ENCODE measurements at places on chromosomes 1 and 21.

GRCh38 chr1:110783292-110783918, 89.5 kb upstream of the CD53 start:
- peak; percentile 82 for DNase-seq

DNA sequence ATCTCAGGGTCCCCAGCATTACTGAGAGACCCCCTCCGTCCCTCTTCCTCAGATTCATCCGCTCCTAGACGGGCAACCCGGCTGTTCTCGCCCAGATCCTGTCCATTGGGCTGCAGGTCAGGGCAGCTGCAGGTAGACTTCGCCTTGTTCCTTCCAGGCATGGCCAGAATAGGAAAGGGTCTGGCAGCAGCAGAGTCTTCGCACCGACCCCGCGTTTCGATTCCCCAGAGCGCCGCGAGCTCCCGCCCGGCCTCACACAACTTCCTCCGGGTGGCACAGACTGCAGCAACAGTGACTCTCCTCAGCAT, 265 bp downstream of the NRDC start:
- no peak for DNase-seq

DNA sequence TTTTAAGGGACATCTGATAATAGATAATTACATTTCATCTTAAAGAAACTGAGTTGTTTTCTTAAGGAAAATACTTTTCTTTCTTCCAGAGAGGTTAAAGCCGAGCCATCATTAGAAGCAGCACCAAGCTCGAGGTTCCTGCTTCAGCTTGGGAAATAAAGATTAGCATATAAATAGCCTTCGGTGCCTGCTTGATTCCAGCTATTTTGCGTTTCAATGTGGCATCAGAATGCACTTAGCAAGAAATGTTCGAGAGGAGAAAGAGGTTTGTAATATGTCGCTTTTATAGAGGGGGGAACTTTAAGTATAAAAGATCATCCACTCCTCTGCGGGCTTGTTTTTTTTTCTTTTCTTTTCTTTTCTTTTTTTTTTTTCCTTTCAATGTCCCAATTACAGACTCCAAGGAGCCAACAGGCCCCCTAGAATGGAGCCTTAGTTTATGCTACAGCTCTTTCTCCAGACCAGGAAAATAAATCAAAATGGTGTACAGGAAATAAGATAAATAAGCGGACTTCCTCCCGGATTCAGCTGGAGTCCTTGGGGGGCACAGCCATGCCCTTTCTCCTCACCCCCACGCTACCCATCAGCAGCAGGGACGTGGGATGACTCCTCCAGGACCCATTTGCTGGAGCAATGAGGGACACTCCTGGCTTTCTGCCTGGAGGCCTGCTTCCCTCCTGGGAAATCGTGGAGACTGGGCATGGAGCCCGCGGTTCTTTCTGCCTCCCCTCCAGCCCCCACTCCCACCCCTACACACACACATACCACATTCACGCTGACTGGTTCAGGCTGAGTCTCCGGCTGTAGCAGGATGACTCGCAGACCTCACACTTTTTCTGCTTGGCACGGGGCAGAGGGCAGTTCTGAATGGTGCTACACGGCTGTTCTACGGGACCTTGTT, 131.6 kb downstream of the RRAGC start:
- DNase-seq: no peak

- peak; percentile 82 for DNase-seq
These were observed 166.5 kb downstream of the TPR start for GRCh38 chr1:186208405-186209129.

- DNase-seq: no peak
These were observed 44.8 kb upstream of the SGIP1 start for GRCh38 chr1:66489151-66489550.

DNA sequence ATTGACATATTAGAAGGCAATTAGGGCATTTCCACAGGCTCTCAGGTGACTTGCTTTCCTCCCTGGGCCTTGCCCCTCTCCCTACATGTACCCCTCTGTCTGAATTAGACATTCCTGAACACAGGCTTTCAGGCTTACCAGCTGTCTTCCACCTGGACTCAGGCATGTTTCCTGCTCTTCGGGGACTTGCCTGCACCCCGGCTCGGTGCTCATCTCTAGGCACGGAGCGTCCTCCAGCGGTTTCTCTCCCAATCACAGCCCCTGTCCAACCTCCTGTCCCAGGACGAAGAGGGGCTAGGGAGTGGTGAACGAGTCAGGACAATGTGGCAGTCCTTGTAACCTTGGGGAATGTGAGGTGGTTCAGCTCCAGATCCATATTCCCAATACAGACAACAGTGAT, 4.2 kb downstream of the PROK1 start:
- no peak for DNase-seq

DNA sequence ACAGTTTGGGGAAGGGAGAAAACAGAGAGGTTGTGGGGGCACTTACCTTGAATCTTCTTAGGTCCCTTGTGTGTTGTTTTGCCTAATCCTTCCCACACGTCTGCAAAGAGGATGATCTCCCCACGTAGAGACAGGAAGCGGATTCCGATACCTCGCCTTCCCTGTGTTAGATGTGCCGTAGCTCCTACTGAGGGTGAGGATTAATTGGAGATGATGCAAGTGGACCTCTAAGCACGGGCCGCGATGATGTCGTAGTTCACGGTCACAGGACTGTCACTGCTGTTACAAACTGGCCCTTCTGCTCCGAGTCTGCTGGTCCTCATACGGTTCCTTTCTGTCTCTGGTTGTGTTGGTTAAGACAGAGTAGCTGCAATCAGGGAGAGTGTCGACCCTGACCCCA, 27.7 kb downstream of the GALNT2 start:
- peak; percentile 92 for DNase-seq

DNA sequence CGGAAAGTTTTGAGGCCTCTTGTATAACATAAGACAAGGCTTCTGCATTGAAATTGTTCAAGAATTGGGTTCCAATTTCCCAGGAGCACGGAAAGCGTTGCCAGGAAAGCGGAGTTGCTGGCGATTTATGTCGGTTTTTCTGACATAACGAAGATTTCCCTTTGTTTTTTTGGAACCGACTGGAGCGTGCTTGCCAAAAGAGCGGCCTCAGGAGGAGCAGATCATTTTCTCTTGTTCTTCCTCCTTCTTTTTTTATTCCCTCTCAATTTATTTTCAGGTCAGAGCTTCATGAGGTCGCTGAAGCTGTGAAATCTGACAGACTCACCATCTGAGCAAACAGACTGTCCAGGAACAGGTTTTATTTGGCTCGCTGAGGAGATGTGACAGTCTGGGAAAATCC, 275.5 kb downstream of the CAMTA1 start:
- no peak for DNase-seq

- DNase-seq: no peak
These were observed 2.9 kb upstream of the KIF17 start for GRCh38 chr1:20720631-20721091.

GRCh38 chr1:1169429-1170214, 4.1 kb upstream of the TTLL10 start:
- DNase-seq: no peak

DNA sequence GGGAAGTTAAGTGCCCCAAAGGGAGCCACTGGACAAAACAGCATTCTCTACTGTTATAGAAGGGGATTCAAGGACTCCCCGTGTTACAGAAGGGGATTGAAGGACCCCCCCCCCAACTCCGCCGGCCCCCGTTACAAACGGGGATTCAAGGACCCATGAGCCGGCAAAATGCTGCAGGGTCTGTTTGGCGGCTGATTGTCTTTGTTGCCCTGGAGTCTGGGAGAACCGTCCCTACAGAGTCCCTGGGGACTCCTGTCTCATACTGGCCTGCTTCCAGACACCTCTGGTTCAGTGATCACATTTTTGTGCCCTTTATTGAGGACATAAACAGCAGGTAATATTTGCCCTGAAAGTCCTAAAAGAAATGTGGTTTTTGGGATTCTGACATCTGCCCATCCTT, 96.4 kb downstream of the SYF2 start:
- peak; percentile 18 for DNase-seq

GRCh38 chr1:156165083-156165482, 11.7 kb downstream of the SEMA4A start:
- no peak for DNase-seq

DNA sequence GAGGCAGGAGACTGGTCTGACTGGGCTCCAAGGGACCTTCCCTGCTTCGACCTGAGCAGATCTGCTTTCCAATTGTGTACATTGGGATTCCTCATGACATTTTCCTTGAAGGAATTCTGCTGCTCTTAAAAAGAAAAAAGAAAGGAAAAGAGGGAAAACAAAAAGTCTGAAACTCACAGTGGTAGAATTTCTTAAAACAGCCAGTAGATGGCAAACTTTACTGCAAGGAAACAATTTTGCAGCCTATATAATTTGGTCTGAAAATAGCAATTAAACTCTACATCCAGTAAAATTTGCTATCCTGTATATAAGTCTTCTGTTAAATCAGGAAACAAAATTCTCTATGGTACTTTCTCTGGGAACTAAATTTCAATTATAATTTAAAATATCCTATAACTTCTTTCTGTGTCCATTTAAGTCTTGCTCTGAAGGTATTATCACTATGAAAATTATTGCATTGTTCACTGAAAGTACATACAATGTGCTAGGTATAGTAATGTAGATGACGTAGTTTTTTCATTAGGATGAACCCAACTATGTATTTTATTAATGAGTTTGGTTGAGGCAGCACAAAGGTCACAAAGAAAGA, 59.8 kb downstream of the CRB1 start:
- peak; percentile 12 for DNase-seq

DNA sequence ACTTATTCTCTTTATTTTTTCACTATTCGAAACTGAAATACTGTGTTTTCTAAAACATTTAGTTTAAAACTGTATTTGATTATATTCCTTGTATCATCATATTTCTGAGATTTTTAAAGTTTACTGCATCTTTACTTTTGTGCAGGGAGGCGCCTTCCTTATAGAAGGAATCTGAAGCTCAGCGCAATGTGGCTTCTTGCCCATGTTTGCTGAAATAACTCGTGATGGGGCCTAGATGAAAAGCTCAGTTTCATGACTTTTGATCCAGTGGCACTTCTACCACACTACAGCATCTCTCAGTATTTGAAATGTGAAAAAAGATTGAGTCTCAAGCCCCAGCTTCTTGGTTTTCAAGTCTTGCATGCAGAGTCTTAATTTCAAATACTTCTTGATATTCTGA, 28.4 kb downstream of the CACHD1 start:
- DNase-seq: no peak

DNA sequence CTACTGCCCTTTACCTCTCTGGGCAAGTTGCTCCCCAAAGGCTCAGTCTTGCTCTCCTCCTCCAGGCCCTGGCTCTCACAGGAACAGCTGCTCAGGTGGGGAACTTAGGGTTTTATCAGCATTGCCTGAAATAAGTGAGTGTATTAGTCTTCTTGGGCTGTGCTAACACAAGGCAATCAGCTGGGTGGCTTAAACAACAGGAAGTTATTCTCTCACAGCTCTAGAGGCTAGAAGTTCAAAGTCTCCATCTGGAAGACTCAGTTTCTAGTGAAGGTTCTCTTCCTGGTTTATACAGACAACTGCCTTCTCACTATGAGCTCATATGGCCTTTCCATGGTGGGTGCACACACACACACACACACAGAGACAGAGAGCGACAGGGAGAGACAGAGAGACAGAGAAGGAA, 2.8 kb upstream of the CD1C start:
- DNase-seq: no peak

DNA sequence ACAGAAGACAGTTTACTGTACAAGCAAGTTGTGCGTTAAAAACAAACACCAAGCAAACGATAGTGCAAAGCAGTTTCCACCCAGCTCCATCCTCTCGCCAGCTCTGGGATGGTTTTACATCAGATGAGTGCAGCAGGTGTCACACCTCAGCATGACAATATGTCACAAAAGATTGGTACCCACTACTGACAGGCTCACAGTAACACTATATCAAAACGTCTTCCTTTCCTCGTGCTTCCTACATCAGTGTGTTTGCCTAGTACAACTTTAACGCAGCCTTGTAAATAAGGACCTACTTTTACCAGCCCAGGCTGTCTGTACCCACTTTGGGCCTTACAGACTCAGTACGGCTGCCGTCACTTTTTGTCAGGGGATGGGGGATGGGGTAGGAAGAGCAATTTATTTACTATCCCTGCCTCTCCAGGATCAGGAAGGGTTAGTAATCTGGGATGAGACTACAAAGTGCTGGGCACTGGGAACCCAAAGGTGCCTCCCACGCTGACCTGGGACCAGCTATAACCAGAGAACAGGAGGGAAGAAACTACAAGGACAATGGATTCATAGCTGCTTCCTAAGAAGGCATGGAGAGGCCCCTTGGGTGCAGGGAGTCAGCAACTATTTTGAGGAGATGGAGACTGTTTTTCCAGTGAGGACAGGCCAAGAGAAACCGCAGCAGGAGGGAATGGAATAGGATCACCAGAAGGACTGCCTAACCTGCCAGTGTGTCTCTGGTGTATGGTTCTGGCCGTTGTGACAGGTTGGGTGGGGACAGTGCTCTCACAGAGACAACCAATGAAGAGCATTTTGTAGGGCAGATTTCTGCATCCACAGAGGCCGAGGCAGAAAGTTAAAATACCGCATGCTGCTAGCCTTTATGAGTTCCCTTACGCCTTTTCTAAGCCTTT, 30.2 kb downstream of the RUNX3 start:
- no peak for DNase-seq

DNA sequence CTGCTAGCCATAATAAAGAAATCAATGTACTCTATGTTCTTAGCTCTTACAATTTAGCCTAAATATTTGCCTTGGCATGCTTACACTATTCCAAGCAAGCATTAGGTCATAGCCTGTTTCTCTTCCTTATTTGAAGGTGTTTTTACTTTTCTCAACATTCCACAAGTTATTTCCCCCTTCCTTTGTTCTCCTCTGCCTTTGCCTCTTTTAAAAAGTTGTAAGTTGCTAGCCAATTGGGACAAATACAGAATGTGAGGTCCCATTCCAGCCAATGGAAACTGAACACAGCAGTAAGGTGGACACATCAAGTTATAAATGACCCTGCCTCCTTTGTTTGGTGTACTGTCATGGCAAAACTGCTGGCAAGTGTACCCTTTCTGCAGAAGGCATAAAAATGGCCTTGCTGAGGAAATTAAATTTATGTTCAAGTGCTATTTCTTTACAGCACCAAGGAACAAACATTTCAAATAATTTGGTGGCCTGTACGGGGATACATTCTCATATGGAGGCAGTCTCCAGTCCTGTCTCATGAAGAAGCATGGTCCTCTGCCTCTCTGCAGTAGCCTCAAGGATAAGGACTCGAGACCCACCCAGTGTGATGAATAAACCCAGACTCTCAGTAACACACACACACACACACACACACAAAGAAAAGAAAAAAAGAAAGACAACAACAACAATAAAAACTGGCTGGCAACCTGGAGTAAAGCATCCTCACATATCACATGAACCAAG, 28.8 kb upstream of the FMO1 start:
- no peak for DNase-seq
